ENCODE measurements at places on chromosomes 2 and 18.
A peak's percentile ranks its signal among the peaks of the same experiment; 100 is the strongest.

GRCh38 chr2:70895249-70895648 is 40.5 kb upstream of the ATP6V1B1 start:
- no peak for DNase-seq

DNA sequence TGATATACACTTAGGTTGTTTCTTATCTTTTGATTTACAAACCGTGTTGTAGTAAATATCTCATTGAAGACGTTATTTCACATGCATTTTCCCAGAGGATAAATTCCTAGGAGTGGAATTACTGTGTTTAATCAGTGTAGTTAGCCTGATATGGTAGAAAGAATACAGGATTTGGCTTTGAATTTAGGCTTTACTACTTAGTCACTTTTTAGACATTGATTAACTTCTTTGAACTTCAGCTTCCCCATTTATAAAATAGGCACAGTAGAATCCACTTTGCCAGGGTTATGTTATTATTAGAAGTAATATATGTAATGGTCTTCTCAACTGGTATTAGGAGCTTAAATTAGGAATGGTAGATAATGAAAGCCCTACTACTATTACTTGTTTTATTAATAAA is 27.4 kb downstream of the PSMD14 start:
- no peak for DNase-seq

GRCh38 chr2:167964650-167965413 is 282.6 kb downstream of the STK39 start:
- peak; percentile 11 for DNase-seq

DNA sequence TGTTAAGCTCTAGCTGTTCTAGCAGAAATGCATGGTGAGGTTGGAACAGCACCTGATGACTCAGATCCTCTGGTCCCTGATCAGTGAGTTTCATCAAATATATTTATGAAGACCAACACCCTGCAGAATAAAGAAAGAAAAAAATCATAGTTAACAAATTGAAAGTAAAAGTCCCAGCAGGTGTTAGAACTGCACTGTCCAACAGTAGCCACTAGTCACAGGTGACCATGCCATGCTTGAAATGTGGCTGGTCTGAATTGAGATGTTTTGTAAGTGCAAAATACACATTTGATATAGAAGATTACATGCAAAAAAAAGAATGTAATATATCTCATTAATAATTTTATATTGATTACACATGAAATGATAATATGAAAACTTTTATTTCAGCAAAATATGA is 1010.7 kb upstream of the ZEB2 start:
- no peak for DNase-seq

DNA sequence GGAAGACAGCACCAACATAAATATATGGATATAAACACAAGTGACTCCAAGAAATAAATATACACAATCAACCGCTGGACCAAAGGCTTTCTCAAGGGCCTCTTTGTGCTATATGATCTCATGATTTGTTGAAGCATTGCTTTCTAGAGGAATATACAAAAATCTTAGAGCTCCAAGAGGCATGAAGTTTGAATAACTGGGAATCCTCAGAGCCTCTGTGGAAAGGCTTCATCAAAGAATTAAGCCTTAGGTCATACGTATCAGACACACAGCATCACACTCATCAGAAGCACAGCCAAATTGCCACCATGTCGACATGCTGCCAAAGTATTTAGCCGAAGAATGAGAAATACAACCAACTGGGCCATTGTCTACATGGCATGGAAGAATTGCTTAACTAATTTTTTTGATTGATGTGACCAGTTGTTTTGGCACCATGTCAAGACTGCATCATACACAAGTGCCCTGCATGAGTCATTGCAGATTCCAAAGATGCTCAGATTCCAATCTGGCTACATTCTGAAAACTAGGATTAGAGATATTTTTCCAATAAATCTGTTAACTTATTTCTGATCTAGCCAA is 860.6 kb upstream of the ZEB2 start:
- peak; percentile 83 for DNase-seq

- no peak for DNase-seq
Measured at GRCh38 chr2:189880832-189881492, 96.7 kb downstream of the PMS1 start.

GRCh38 chr18:31424383-31424988 is 23.1 kb upstream of the DSG3 start:
- peak; percentile 49 for DNase-seq

GRCh38 chr2:160222546-160223283 is 22.6 kb upstream of the ITGB6 start:
- no peak for DNase-seq

- DNase-seq, result no peak
Measured at GRCh38 chr2:8134985-8135682, 546.7 kb upstream of the ID2 start.

DNA sequence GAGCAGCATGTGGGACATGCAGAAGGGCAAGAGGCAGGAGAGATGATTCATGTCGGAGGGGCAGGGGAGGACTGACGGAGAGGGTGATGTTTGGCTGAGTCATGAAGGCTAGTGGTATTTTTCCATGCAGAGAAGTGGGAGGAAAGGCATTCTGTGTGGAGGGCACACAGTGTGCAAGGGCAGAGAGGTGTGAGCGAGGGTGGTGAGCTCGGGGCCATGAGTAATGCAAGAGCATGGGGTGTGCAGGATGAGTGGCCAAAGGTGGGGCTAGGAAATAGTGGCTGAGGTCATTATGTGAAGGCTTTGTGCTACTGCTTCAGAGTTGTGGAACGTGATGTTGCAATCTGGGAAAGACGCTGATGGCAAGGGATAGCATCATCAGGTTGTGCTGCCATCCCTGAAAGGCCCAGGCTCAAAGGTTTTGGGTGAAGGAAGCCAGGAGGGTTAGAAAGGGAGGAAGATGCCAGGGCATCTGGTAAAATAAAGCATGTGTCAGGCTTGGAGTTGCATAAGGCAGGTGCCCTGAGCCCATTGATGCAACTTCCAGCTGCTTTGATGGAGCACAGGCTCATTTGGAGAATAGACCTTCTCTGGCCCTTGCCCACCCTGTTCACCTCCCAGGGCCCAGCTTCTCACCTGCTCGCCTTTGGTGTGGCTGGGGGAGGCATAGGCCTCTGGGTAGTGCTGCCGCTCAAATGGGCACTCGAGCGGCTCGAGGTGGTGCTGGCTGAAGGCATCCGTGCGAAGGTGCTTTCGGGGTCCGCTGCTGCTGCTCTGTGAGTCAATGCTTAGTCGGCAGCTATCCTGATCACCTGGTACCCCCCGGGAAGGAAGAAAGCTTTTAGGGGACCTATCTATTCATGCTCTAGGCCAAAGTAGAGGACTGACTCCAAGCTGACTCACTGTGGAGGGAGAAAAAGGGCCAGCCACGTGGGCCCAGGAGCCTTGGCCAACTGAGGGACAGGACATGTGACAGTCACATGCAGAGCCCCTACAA is 37.5 kb downstream of the PAX8 start:
- peak; percentile 100 for DNase-seq

GRCh38 chr2:109644571-109645275 is 30.6 kb downstream of the SOWAHC start:
- no peak for DNase-seq

- peak; percentile 76 for DNase-seq
Measured at GRCh38 chr18:62339106-62339988, 14.2 kb downstream of the TNFRSF11A start.

DNA sequence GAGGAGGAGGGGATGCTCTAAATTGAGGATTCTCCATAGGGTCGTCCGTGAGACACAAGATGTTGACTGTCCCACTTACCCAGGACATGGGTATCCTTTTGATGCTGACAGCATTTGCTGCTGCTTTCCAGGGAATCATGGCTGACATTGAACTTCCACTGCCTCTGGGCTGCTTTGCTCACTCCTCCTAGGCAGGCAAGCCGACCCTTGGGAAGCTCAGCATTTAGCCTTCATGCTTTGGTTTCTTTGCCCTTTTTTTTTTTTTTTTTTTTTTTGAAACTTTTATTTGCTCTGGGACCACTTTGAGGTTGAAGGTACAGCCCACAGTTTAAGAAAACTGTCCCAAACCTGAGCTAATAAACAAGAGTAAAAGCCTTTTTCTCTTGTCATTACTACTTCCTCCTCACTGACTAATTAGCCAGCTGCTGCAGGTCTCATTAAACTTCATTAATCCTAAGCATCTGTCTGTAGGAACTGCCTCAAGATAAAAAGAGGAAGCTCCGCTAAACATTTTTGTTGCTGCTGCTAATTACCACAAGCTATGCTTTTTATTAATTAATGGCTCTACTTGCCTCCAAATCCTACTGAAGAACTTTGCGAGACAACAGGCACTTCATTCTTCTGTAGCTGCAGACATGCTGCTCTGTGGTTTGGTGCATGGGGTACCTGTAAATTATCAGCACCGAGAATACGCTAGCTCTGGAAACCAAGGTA is 125.4 kb downstream of the SPTBN1 start:
- no peak for DNase-seq

- no peak for DNase-seq
Measured at GRCh38 chr18:37913051-37913450, 347.5 kb upstream of the CELF4 start.

- DNase-seq, result no peak
Measured at GRCh38 chr2:120272763-120273481, 20.3 kb downstream of the RALB start.

DNA sequence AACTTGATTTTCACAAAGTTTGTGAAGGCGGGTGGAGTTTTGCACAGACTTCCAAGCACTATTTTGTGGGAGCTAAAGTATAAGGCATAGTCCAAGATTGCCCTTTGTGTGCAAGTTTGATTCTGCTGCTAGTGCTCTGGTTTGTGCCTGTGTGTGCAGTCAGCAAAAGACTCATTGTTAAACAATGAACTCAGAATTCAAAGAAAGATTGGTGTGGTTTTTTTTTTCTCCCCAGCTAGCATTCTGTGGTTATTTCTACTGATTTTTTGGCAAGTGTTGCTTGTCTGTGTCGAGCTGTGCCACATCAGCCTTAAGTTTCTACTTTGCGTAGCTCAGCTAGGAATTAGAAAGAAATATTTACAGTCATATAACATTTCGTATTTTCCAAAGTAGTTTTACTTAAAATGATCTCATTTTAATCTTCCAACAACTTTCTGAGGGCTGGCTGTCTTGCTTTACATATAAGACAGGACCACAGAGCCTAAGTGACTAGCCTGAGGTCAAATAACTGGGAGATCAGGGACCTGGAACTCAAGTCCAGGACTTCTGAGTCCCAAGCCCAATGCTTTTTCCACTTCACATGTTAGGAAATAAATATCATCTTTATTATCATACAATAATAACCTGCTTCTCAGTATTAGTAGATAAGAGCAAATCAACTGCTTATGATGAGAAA is 69.8 kb downstream of the BABAM2 start:
- peak; percentile 88 for DNase-seq
